ENCODE measurements at places on chromosomes 1 and 21.

- DNase-seq = no peak
Observed at GRCh38 chr1:26438041-26438440, 5.9 kb downstream of the DHDDS start.

GRCh38 chr21:34715518-34715917 is 46.7 kb downstream of the CLIC6 start:
- no peak for DNase-seq

- no peak for DNase-seq
Observed at GRCh38 chr1:68796888-68797287, 300.0 kb upstream of the DEPDC1 start.

DNA sequence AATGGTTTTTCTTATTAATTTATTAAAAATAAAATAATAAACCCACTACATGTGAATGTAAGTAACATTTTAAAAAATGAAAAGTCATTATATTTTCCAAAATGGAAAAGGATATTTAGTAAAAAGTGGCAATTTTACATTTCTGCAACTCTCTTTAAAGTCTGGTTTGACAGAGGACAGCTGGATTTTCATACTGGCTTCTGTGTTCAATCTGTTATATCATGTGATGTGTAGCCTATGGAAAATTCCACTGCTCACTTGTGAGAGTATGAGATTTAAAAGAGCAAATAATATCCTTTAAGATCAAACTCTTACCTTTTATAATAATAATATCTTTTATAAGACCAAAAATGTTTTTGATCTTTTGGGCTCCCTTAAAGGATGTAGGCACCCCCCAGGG is 33.7 kb downstream of the PCP4 start:
- no peak for DNase-seq

GRCh38 chr1:247646867-247647266 is 32.7 kb downstream of the OR13G1 start:
- no peak for DNase-seq

DNA sequence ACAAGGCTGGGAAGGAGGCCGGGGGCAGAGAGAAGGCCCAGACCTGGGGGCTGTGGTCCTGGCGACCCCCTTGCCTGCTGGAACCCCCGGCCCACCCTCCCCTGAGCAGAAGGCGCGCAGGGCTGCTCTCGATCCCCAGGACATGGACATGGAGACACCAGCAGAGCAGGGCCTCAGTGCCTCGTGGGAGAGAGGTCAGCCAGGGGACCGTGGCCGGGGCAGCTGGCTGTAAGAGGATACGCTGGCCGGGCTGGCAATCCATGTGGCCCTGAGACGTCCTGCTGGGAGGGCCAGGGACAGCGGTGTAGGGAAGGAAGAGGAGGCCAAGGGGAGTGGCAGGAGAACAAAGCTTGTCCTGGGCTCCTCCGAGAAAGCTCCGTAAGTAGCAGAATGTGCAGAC is 132.2 kb downstream of the CASZ1 start:
- DNase-seq = no peak

GRCh38 chr1:196091397-196092135 is 516.7 kb downstream of the KCNT2 start:
- DNase-seq = no peak

- DNase-seq = no peak
Observed at GRCh38 chr1:201419746-201420607, 1.6 kb downstream of the TNNI1 start.

DNA sequence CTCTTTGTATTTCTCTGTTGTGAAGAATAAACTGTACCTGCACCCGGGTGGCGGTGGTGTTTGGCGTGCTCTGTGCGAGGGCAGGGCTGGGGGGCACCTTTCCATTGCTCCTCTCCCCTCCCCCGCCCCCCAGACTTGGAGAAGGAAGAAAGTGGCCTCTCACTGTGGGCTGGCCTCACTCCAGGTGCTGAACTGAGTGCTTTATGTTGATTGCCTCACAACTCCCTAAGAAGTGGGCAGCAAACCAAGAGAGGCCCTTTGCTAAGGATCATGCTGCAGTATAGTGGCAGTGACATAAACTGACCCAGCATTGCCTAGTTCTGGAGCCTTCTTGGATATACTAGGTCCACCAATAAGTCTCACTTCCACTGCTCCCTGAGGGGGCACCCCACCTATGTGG is 20.2 kb downstream of the A3GALT2 start:
- DNase-seq = no peak

- no peak for DNase-seq
Observed at GRCh38 chr1:150765296-150765976, at the start of gene CTSS. Gene CTSS, minus strand, starts transcription at chr1:150765778. Its CDS starts 1,015 bp downstream, at chr1:150764763.

DNA sequence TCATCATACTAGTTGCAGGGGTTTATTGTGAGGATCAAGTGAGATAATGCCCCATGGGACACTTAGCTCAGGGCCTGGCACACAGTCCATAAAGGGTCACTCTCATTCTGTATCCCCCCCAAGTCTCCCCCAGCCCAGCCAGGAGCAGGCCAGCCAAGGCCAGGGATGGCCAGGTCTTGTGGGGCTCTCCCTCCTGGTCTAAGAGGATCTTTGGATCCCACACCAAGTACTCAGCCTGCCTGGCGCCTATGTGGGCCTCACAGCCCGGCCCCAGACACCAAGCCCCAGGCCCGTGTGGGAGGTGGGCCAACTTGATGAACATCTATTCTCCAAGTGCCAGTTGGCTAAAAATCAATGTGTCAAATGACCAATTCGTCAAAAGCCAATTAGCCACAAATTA is 117.8 kb downstream of the GLIS1 start:
- DNase-seq = no peak

DNA sequence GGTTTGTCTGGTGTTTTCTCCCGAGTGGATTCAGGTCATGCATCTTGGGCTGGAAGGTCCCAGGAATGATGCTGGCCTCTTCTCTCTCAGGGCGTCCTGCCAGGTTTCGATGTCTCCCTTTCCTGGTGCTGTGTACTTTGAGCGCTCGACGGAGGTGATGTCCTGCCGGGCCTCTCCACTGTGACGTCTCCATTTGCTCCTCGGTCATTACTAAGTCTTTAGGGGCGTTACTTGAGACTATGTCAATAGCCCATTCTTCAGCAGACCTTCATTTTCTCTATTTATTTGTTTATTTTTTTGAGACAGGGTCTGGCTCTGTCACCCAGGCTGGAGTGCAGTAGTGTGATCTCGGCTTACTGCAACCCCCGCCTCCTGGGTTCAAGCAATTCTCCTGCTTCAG is 37.2 kb upstream of the TNFRSF1B start:
- no peak for DNase-seq

DNA sequence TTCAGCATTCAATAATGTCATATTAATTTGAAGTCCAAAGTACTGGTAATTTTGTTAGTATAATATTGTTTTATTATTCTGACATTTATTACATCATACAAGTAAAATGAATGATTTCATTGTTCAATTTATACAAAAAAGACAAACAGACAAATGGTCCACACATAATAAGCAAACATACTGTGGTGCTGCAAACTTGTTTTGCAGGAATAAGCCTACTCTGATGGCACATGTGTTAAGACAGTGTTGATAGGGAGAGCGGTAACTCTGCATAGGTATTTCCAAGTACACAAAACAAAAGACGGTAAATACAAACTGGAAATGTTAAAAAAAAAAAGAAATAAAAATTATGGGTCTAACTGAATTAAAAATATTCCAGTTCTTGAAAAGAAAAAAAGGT is 59.7 kb upstream of the DPYD start:
- no peak for DNase-seq

DNA sequence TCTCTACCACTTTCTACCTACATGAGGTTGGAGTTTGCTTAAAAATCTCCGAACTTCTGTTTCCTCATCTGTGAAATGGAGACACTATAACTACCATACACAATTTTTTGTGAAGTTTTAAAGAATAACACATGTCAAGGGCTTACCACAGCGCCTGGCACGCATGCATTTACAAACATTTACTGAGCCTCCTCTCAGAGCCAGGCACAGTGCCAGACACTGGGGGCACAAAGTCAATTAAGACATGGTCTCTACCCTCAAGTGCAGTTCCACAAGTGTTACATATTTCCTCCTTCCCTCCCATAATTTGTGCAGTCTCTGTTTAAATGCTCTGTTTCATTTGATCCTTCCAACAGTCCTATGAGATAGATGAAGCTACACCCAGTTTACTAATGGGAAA is 356.4 kb upstream of the ESRRG start:
- DNase-seq = no peak
